Fibroblast of the aortic adventitia (primary cell): ENCODE measurements at places on chromosomes 2 and 18. TPM values are rescaled to one million over a fixed set of nuclear protein-coding genes. Genes with fewer than 3 reads are reported as not detected.

The ATOH8 gene
- 17.0 and 22.0 TPM in 2 replicates for total RNA-seq

The TCF7L1 gene
- 3.5 and 3.7 TPM in 2 replicates for total RNA-seq

The CTAGE1 gene
- total RNA-seq: not detected in 2 replicates

The GALNT14 gene
- total RNA-seq: 0.72 TPM in 1 of 2 replicates, not detected in the other

The TFCP2L1 gene
- under 0.01 TPM in 1 of 2 replicates, not detected in the other for total RNA-seq

The ZNF397 gene
- total RNA-seq: 20.5 and 26.2 TPM in 2 replicates

The ARHGAP15 gene
- not detected in 2 replicates for total RNA-seq

The LRP1B gene
- total RNA-seq: 0.36 and 0.74 TPM in 2 replicates

The CROCC2 gene
- under 0.01 and 0.41 TPM in 2 replicates for total RNA-seq

The SERPINB3 gene
- not detected in 2 replicates for total RNA-seq

The CPLX4 gene
- 0.49 TPM in 1 of 2 replicates, not detected in the other for total RNA-seq

The EFHD1 gene
- 0.45 and 0.49 TPM in 2 replicates for total RNA-seq

The PLB1 gene
- 2.7 and 7.8 TPM in 2 replicates for total RNA-seq

The ZNF519 gene
- 11.5 TPM in 2 replicates for total RNA-seq

The BBS5 gene
- 4.0 and 7.3 TPM in 2 replicates for total RNA-seq

The CEP192 gene
- 27.2 and 38.3 TPM in 2 replicates for total RNA-seq

The TRABD2A gene
- 0.33 and 1.6 TPM in 2 replicates for total RNA-seq

The ANKRD36 gene
- 48.9 and 79.8 TPM in 2 replicates for total RNA-seq

The CERKL gene
- total RNA-seq: 0.27 TPM in 1 of 2 replicates, not detected in the other

The LDLRAD4 gene
- total RNA-seq: 0.54 TPM in 1 of 2 replicates, not detected in the other

The REG1A gene
- total RNA-seq: not detected in 2 replicates

The RRM2 gene
- total RNA-seq: 3.3 and 91.4 TPM in 2 replicates

The HOXD9 gene
- not detected in 2 replicates for total RNA-seq

The LHCGR gene
- total RNA-seq: 0.25 TPM in 1 of 2 replicates, not detected in the other

The HSPD1 gene
- total RNA-seq: 158 and 302 TPM in 2 replicates

The RAB3GAP1 gene
- 80.0 and 148 TPM in 2 replicates for total RNA-seq

The ADCYAP1 gene
- 0.16 and 0.72 TPM in 2 replicates for total RNA-seq

The C2orf81 gene
- 1.9 and 2.8 TPM in 2 replicates for total RNA-seq

The ELMOD3 gene
- 9.0 and 19.3 TPM in 2 replicates for total RNA-seq

The FEV gene
- total RNA-seq: not detected in 2 replicates

The DHX57 gene
- 25.0 and 69.4 TPM in 2 replicates for total RNA-seq

The ALPI gene
- not detected in 2 replicates for total RNA-seq

The MFSD2B gene
- total RNA-seq: not detected in 2 replicates

The HOXD8 gene
- total RNA-seq: 0.45 and 0.49 TPM in 2 replicates

The ABCB6 gene
- 10.1 and 27.3 TPM in 2 replicates for total RNA-seq

The NCOA1 gene
- total RNA-seq: 10.4 and 24.0 TPM in 2 replicates

The TGFA gene
- total RNA-seq: not detected in 2 replicates

The SS18 gene
- total RNA-seq: 22.2 and 103 TPM in 2 replicates

The MAP3K19 gene
- total RNA-seq: not detected in 2 replicates

The COLEC12 gene
- 63.9 and 109 TPM in 2 replicates for total RNA-seq

The AFG3L2 gene
- total RNA-seq: 37.3 and 164 TPM in 2 replicates
